Thoracic aorta (tissue), 2 donors: ENCODE measurements at places on chromosomes 7 and 10.

DNA sequence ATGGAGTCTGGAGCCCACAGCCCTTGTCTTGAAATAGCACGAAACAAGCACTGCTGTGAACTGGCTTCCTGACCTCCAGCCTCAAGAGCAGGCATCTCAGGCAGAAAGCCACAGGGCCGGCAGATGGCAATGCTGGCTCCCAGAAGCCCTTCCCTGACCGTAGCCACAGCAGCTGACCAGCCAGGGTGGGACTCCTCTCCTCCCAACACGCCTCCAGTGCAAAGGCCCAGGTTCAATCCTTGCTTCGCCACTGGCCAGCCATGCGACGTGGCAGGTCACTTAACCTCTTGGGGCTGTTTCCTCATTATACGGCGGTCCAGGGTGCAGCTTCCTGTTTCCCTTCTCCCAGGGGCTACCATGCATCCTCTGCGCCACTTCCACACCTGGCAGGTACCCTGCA is 12.8 kb downstream of the PRKAG2 start:
- DNase-seq = no peak

- DNase-seq = no peak
Observed at GRCh38 chr10:122348935-122349361, 25.6 kb upstream of the PLEKHA1 start.

DNA sequence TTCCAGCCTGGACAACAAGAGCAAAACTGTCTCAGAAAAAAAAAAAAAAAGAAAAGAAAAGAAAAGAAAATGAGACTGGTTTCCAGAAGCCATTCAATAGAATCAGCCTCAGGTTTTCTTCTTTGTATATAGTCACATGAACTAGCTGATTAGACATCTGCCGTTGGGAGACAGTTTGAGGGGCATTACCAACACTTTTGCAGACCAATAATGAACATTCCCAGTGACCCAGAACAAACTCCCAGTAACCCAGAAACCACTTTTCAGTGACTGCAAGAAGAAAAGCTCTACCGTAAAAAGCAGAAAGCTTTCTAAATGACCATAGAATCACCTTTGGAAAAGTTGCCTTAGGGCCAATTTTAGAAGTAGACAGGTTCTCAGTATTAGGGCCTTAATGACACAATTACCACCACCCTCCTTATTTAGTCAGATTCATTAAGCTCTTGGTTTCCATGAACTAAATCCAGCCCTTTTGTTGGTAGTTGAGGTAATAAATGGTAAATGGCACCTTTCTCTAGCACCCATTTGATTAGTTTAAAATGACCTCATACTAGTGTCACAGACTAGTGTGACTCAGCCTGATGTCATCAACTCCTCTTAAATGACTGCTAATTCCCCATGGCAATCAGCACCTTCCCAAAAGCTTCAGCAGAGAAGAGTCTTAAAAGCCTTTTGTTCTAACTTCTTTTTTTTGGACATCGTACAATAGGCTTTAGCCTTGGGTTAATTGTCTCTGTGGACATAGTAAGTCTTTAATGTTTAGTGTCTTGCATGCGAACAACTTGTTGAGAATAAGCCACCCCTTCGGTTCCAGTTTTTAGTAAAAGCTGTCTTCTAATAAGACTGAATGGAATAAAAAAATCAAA is 33.6 kb upstream of the XRCC2 start:
- DNase-seq = no peak

- DNase-seq = no peak
Observed at GRCh38 chr7:143085109-143085508, 33.0 kb downstream of the OR6V1 start.

DNA sequence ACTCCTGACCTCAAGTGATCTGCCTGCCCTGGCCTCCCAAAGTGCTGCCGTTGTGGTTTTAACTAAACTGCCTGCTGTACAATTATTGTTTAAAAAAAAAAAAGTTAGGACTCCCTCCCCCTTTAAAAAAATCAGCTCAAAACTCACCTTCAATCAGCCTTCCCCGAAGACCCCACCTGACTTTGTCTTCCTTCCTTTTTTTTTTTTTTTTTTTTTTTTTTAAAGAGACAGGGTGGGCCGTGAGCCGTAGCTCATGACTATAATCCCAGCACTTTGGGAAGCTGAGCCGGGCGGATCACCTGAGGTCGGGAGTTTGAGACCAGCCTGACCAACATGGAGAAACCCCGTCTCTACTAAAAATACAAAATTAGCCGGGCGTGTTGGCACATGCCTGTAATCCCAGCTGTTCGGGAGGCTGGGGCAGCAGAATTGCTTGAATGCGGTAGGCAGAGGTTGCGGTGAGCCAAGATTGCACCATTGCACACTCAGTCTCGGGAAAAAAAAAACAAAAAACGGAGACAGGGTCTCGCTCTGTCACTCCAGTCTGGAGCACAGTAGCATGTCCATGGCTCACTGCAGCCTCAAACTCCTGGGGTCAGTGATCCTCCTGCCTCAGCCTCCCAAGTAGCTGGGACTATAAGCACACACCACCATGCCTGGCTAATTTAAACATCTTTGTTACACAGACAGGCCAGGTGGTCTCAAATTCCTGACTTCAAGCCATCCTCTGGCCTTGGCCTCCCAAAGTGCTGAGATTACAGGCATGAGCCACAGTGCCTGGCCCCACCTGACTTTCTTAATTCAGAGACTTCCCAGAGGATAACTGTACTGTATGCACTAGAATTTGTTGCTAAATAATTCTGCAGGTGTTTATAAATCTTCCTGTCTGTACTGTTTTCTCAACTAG is 3.2 kb downstream of the FIS1 start:
- no peak for DNase-seq
